HL-60 (cell line): ENCODE measurements at places on chromosomes 1 and 21.

DNA sequence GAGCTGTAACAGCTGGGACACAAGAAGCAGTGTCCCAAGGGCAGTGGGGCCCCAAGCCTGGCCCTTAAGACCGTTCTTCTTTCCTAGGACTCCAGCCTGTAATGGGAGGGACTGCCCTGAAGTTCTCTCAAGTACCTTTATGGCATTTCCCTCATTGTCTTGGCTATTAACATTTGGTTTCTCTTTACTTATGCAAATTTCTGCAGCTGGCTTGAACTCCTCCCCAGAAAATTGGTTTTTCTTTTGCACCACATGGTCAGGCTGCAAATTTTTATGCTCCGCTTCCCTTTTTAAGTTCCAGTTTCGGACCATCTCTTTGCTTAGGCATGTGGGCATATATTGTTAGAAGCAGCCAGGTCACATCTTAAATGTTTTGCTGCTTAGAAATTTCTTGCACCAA is 3.1 kb upstream of the MROH9 start:
- DNase-seq: no peak

- no peak for DNase-seq
These were observed 134.2 kb upstream of the HP1BP3 start for GRCh38 chr1:20921285-20921684.

DNA sequence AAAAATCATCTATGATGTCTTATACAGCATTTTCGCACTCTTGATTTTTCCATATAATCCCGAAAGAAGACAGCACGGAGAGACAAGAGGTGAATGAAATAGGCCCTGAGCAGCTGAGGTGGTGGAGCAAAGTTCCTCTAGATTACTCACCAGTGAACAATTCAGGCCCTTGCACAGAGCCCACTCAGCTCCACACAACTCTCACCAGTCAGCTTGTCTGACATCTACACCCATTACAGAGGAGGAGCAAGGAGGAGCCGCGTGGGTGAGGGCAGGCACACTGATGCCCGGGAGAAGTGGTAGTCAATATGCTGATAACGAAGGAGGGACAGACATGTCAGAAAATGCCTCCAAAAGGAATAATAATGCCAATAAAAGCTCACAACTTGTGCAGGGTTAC is 59.9 kb downstream of the DNM3 start:
- DNase-seq: no peak

- DNase-seq: peak; percentile 90
These were observed 14.3 kb upstream of the SPEN start for GRCh38 chr1:15833069-15833679.

- DNase-seq: no peak
These were observed 61.9 kb upstream of the TTC39A start for GRCh38 chr1:51392241-51392640.

DNA sequence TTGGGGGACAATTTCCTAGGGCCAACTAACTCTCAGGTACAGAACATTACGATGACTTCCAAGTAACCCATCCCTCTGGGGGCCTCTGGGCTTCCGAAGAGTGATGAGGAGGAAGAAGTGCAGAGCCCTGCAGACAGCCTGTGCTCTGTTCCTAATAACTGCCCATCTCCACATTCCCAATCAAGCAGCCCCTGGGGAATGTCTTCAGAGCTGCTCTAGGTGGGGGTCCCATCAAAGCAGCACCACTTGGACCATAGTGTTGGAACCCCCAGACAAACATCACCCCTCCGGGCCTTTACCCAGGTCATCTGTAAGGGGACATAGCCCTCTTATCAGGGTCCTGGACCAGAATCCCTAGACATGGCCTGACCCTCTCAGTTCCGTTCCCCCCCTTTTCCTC is 357.3 kb downstream of the NPHP4 start:
- no peak for DNase-seq

DNA sequence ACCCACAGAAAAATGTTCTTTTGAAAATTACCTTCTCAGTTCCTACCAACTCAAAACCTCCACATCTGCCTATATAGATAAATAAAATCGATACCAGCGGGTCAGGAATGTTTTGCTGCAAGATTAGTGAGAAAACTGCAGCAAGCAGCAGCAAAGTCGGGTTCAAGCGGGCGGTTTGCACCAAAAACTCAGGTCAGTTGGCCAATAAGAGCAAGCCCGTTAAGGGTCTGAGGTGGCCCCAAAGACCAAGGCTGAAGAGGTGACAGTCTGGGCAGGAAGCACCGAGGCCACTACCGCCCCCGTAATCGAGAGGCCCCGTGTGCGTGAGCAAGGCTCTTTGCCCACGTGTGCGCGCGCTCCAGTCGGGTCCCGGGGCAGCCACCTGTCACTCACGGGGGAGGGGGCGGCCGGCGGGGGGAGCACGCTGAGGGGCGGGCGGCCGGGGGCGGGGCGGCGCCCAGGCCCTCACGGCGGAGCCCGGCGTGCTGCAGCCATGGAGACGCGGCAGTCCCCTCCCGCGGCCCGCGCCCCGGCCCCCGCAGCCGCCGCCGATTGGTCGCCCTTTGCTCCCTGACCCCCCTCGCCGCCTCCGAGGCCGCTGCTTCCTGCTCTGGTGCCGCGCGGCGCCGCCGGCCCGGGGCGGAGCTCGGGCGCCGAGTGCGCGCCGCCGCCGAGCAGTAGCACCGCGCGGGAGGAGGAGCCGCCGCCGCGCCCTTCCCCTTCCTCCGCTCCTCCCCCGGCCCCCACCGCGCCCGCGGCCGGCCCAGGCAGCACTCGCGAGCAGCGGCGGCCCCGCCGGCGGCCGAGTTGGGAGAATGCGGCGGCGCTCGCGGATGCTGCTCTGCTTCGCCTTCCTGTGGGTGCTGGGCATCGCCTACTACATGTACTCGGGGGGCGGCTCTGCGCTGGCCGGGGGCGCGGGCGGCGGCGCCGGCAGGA is at the start of gene GALNT2:
TSS of gene GALNT2 (plus strand) at position 773 of the 939 bp plus-strand sequence. CDS start at position 816, 43 bp downstream.
- peak; percentile 90 for DNase-seq

GRCh38 chr1:176617881-176618280 is 154.9 kb downstream of the PAPPA2 start:
- DNase-seq: no peak

DNA sequence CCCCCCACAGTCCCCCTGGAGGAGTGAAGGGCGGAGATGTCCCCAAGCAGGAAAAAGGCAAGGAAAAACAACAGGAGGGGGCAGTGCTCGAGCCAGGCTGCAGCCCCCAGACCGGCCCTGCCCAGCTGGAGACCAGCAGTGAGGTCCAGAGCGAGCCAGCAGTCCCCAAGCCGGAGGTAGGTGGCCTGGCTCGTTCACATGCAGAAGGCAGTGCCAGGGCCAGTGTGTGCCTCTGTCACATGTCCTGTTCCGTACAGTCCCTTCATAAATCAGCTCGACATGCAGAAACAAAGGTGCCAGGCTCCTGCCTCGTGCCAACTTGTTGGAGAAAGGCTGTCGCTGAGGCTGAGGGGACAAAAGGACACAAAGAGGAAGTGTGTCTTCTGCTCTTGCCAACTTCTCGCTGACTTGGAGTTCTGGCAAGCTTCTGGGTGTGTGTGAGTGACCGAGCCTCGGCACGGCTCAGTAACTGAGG is 24.1 kb upstream of the MPZL1 start:
- peak; percentile 52 for DNase-seq

GRCh38 chr1:56644064-56644918 is 823 bp upstream of the PRKAA2 start:
- DNase-seq: no peak
